Testis (tissue), 5 donors: ENCODE measurements at places on chromosomes 5 and 9. TPM values are rescaled to one million over a fixed set of nuclear protein-coding genes. Genes with fewer than 3 reads are reported as not detected.

The INSL6 gene
- 32.8 TPM for total RNA-seq

The MEIKIN gene
- 15.1 TPM for total RNA-seq

The TAF11L10 gene
- not detected for total RNA-seq

The CCDC183 gene
- 41.1 TPM for total RNA-seq

The IRX2 gene
- total RNA-seq, result 9.1 TPM

DNA sequence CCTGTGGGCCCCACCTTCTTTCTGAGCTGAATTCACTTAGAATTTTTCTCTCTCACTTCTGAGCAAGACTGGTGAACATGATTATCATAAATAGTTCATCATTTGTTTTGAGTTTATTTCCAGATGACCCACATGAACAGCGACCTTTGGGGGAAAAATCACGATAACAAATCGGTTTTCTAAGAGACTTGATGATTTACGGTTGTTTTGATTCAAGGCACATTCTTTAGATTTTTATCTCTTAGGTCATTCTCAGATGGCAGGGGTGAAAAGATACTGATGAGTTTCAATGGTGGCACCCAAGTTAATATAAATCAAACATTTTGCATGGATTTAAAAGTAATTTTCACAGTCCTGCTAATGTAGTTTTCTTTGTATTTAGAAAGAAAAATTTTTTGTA is 95.1 kb downstream of the DMXL1 start:
- no peaks in the 10 kb centered on the region for H3K36me3 ChIP-seq
- H3K4me3 ChIP-seq, result no peak overlapping the region
- H3K27me3 ChIP-seq, result no peaks in the 10 kb centered on the region
- DNase-seq, result no peak

DNA sequence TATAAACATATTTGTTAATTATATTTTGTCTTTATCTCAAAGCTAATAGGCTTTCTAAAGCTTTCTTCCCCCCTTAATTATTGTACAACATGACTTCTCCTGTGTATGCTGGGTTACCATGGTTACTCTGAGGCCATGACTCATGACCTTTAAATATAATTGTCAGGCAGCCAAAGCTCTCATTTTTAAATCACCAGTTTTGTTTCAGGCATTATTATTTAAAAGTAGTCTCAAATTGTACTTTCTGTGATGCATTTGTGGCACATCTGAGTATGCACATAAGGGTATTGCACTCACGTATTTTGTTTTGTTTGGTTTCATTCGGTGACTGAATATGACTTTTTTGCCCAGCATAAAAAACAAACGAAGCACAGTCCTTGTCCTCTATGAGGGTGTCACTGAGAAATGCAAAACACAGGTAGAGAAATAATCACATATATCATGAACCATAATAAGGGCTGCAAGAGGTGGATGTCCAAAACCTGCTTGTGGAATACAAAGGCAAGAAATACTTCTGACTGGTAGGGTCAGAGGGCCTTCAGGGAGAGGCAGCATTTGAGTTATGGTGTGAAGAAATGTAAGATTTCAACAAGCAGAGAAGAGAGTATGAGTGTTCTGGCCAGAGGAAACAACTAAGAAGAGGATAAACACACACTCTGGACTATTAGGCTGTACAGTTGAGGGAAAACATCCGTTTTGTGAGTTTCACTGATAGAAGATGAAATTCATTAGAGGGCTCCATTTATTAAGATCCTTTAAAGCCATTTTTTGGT is 2.1 kb downstream of the CCDC192 start:
- H3K27me3 ChIP-seq, result no peaks in the 10 kb centered on the region
- peaks cover 6% of the 10 kb centered on the region for H3K4me1 ChIP-seq
- H3K36me3 ChIP-seq, result no peaks in the 10 kb centered on the region
- no peak overlapping the region for H3K4me3 ChIP-seq

DNA sequence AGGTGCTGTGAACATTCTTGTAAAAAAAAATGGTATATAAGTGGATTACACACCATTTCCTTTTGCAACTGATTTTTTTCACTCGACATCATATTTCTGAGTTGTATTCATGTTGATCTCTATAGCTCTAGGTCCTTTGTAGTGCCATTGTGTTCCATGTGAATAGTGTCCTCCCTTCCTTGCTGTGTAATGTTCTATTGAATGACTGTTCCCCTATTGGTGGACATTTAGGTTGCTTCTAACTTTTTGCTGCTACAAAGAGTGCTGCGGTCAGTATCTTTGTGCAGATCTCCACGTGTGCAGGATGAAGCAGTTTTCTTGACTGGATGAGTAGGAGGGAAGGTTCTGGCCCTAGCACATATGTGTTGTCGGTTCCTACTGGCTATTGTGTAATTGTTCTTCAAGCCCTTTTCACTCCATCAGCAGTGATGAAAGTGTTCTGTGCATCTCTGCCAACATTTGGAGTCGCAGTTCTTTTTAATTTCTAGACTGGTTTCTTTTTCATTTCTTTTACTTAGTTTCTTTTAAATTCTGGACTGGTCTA is 20.2 kb downstream of the DAB2IP start:
- no peak overlapping the region for H3K27ac ChIP-seq
- DNase-seq, result no peak
- H3K4me1 ChIP-seq, result peaks cover 10% of the 10 kb centered on the region

DNA sequence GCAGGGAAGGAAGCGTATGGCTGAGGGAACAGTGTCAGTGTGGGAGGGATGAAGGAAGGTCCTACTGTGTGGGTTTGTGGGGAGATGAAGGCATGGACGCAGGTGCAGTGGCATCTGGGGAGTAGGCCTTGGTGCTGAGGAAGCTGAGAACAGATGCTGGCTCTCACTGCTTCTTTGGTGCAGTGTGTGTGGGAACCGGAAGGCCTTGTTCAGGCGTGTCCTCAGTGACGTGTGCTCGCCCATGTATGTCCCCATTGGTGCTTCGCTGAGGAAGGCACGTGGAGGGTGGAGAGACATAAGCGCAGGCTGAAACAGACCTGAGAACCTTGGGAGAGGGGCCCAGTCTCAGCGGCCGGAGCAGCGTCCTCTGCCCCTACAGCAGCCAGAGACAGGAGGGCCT is 18.7 kb downstream of the ADAMTS13 start:
- no peak for DNase-seq
- no peaks in the 10 kb centered on the region for H3K36me3 ChIP-seq
- H3K4me3 ChIP-seq, result no peak overlapping the region
- no peak overlapping the region for H3K27ac ChIP-seq

- H3K4me3 ChIP-seq, result no peak overlapping the region
- no peaks in the 10 kb centered on the region for H3K27me3 ChIP-seq
- H3K4me1 ChIP-seq, result peaks cover 44% of the 10 kb centered on the region
- no peak for DNase-seq
- H3K36me3 ChIP-seq, result no peaks in the 10 kb centered on the region
- peak overlapping the region; percentile 4 for H3K27ac ChIP-seq
Measured at GRCh38 chr9:36456480-36457065, 56.5 kb upstream of the RNF38 start.

GRCh38 chr5:160165137-160166068 is 46.2 kb upstream of the PWWP2A start:
- no peaks in the 10 kb centered on the region for H3K27me3 ChIP-seq
- peak; percentile 92 for DNase-seq
- no peak overlapping the region for H3K4me3 ChIP-seq
- peak overlapping the region; percentile 87 for H3K27ac ChIP-seq
- H3K4me1 ChIP-seq, result peaks cover 39% of the 10 kb centered on the region

- H3K36me3 ChIP-seq, result no peaks in the 10 kb centered on the region
- H3K4me3 ChIP-seq, result no peak overlapping the region
- DNase-seq, result peak; percentile 52
- H3K4me1 ChIP-seq, result no peaks in the 10 kb centered on the region
- H3K27ac ChIP-seq, result no peak overlapping the region
Measured at GRCh38 chr9:128286440-128286839, 10.4 kb downstream of the SWI5 start.

- peaks cover 4% of the 10 kb centered on the region for H3K4me1 ChIP-seq
- H3K27me3 ChIP-seq, result no peaks in the 10 kb centered on the region
- no peak for DNase-seq
- H3K27ac ChIP-seq, result no peak overlapping the region
Measured at GRCh38 chr5:119270960-119271757, 84.7 kb upstream of the TNFAIP8 start.

DNA sequence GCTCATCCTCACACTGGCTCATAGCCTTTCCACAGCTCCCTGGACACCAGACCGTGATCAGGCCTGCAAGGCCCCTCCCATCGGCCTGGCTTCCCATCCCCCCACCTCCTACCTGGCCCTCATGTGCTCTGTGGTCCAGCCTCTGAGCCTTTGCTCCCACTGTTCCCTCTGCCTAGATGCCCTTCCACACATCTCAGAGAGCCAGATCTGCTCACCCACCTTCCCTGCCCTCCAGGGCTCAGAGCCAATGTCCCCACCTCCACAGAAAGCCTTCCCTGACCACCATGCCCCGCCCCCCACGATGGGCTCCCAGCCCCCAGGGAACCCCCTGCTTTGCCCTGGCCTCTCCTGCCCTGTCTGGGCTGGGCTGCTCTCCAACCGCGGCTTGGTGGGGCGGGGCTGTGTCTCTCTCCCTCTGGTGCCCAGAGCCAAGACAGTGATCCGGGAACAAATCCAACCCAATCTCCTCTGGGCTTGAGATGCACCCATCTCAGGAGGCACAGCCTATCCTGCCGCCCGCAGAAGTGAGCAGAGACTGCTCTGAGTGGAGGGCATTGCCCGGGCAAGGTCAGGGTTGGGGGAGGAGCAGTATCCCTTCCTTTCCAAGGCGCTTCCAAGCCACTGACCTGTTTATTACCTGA is 1.6 kb downstream of the NINJ1 start:
- H3K36me3 ChIP-seq, result no peaks in the 10 kb centered on the region
- peak overlapping the region; percentile 97 for H3K27ac ChIP-seq
- H3K4me3 ChIP-seq, result peak overlapping the region; percentile 91
- H3K4me1 ChIP-seq, result peaks cover 66% of the 10 kb centered on the region
- no peaks in the 10 kb centered on the region for H3K27me3 ChIP-seq

GRCh38 chr9:134597957-134598883 is 43.4 kb upstream of the COL5A1 start:
- peak; percentile 13 for DNase-seq
- no peaks in the 10 kb centered on the region for H3K36me3 ChIP-seq
- H3K27me3 ChIP-seq, result no peaks in the 10 kb centered on the region
- no peak overlapping the region for H3K4me3 ChIP-seq
- no peaks in the 10 kb centered on the region for H3K4me1 ChIP-seq
